Keratinocyte (primary cell): ENCODE measurements at places on chromosomes 1 and 21. TPM values are rescaled to one million over a fixed set of nuclear protein-coding genes. Genes with fewer than 3 reads are reported as not detected.

DNA sequence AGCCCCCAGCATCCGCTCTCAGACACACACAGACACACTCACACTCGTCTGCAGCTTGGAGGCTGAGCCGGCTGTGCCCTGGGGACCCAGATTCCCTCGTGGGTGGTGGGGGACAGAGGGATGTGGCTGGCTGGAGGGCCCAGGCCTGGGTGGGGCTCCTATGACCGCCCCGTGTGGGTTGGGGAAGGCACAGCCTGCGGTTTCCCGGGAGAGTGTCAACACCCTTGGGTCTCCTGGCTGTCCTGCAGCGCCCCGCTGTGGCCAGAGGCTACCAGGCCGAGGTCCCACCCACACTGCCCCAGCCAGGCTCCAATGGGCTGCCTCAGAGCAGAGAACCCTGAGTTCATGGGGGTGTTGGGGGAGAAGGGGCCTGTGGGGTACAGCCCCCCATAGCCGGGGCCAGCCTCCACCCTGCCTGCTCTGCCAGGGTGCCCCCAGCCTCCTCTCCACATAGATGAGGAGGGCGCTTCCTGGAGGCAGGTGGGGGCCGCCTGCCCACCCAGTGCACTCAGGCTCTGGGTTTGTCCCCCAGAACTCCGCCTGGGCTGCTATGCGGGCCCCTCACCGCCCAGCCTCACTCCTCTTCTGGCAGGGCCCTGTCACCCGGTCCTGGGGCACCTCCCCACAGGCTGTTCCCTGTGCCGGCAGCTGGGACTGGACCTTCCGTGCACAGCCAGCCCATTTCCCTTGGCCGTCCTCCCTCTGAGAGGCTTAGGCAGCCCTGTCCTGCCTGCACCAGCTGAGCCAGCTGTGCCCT, at the start of gene TTC34:
Gene TTC34, minus strand, starts transcription at position 159 of the 757 bp plus-strand sequence. CDS start 866 bp downstream, outside the sequence.
- DNase-seq: no peak

- DNase-seq: no peak
Measured at GRCh38 chr21:18460979-18461378, 57.4 kb upstream of the TMPRSS15 start.

Gene LEFTY2
- polyA plus RNA-seq: not detected in 3 replicates

DNA sequence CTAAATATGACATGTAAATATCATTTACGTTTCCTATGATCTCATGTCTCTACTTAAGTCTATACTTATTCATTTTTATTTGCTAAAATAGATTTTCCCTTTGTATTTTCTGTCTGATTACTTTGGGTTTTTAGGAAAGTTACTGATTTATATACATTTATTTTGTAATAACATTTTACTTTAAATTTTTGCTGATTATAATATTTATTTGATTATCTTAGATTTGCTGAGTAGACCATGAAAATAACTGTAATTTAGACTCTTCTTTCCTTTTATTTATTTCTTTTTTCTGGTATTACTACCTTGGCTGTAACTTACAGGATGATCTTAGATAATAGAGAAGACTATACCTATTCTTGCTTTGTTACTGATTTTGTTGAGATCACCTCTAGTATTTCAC, 159.9 kb upstream of the POGK start:
- DNase-seq: no peak

- DNase-seq: no peak
Measured at GRCh38 chr21:44006017-44006619, 6.0 kb upstream of the TRAPPC10 start.

Gene DCST2
- polyA plus RNA-seq: 0.11 to 0.46 TPM (median 0.14 TPM) in 3 replicates
